Upper lobe of right lung (tissue), 1 donor: ENCODE measurements at places on chromosomes 13 and 19.

GRCh38 chr19:33005440-33005839, 33.4 kb downstream of the FAAP24 start:
- DNase-seq: no peak

GRCh38 chr19:40284251-40284500, 969 bp downstream of the AKT2 start:
- DNase-seq: no peak

DNA sequence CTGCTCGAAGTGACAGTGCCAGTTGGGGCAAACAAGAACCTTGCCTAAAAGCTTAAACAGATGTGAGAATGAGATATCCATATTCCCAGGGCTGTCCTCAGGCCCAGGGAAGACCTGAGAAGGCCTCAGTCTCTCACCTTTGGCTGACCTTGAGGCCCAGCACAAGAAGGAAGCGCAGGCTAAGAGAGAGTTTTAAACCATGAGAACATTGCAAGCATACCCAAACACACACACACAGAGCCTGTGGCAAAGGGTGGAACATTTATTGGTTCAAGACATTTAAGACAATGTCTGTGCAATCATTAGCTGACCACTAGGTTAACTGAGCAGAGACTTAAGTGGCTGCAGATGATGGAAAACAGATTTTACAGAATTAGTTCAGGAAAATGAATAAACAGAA, 248.2 kb downstream of the NBEA start:
- no peak for DNase-seq

- DNase-seq: peak; percentile 96
These were observed at the start of gene SUCLA2 for GRCh38 chr13:48001114-48001881. TSS of gene SUCLA2 (minus strand) at chr13:48001273. CDS start at chr13:48001269, 4 bp downstream.

DNA sequence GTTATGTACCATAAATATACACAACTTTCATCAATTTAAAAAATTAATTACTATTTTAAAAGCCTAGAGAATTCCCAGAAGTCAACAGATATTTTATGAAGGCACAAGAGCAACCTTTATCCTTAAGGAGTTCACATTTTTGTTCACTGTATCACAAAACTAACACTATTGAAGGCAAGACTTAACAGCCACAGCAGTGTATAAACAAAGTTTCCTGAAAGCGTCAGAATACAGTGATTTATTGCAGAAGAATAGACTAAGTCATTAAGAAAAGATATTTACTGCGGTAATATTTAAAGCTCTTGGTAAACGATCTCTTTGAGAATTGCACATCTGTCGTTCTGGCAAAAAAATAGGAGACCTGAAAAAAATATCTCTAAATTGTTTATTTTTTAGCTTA, 419.3 kb upstream of the NBEA start:
- no peak for DNase-seq
